RWPE1 (cell line): ENCODE measurements at places on chromosomes 4 and X.
A peak's percentile ranks its signal among the peaks of the same experiment; 100 is the strongest.

GRCh38 chr4:84966382-84967242 is at the start of gene WDFY3:
Gene WDFY3 (minus strand): TSS chr4:84966690. CDS start chr4:84860591, 106,099 bp downstream.
- DNase-seq, result peak; percentile 91

- DNase-seq, result no peak
These were observed 601.1 kb upstream of the HTR2C start for GRCh38 chrX:113982766-113983165.

GRCh38 chrX:12447448-12448064 is 309.3 kb downstream of the FRMPD4 start:
- peak; percentile 63 for DNase-seq

- peak; percentile 45 for DNase-seq
These were observed 8.1 kb upstream of the GPR119 start for GRCh38 chrX:130393451-130394074.
